ENCODE measurements at places on chromosomes 1 and 21.

- no peak overlapping the region for H3K27ac ChIP-seq
- peaks cover 9% of the 10 kb centered on the region for H3K36me3 ChIP-seq
- DNase-seq: no peak
- no peaks in the 10 kb centered on the region for H3K4me1 ChIP-seq
These were observed 7.5 kb upstream of the PRDX6 start for GRCh38 chr1:173469656-173470055.

- H3K4me3 ChIP-seq: no peak overlapping the region
- no peak overlapping the region for H3K27ac ChIP-seq
- H3K4me1 ChIP-seq: no peaks in the 10 kb centered on the region
These were observed 189.6 kb upstream of the ZRANB2 start for GRCh38 chr1:71270394-71270915.

- DNase-seq: no peak
- no peak overlapping the region for H3K27ac ChIP-seq
- no peaks in the 10 kb centered on the region for H3K4me1 ChIP-seq
- H3K4me3 ChIP-seq: no peak overlapping the region
These were observed 120.3 kb upstream of the C8B start for GRCh38 chr1:57086154-57086553.

DNA sequence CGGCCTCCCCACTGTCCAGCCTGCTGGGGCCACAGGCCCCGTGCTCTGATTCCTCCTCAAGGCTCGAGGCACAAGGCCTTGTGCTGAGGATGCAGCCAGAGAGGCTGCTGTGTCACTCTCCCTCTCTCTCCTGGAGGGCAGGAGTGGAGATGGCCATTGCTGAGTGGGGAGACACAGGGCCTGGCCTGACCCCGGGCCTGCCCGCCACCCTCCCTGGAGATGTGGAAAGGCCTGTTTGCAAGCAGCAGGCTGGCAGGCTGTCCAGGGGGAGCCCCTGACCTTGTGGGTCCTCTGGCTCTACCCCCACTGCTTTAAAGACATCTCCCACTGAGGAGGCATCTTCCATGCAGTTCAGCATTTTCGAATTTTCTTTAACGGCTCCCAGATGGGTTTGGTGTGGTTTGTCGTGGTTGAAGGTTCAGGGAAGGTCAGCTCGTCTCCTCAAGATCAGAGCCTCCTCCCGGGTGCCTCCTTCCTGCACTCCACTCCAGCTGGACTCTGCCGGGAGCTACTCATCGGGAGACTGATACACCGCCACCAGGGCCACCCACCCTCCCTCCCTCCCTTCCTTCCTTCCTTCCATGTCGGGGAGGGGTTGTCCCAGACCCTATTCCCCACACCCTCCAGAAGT is 69.1 kb downstream of the SPSB1 start:
- H3K4me1 ChIP-seq: no peaks in the 10 kb centered on the region
- H3K4me3 ChIP-seq: no peak overlapping the region
- peaks cover 4% of the 10 kb centered on the region for H3K36me3 ChIP-seq
- H3K27ac ChIP-seq: no peak overlapping the region
- no peak for DNase-seq

DNA sequence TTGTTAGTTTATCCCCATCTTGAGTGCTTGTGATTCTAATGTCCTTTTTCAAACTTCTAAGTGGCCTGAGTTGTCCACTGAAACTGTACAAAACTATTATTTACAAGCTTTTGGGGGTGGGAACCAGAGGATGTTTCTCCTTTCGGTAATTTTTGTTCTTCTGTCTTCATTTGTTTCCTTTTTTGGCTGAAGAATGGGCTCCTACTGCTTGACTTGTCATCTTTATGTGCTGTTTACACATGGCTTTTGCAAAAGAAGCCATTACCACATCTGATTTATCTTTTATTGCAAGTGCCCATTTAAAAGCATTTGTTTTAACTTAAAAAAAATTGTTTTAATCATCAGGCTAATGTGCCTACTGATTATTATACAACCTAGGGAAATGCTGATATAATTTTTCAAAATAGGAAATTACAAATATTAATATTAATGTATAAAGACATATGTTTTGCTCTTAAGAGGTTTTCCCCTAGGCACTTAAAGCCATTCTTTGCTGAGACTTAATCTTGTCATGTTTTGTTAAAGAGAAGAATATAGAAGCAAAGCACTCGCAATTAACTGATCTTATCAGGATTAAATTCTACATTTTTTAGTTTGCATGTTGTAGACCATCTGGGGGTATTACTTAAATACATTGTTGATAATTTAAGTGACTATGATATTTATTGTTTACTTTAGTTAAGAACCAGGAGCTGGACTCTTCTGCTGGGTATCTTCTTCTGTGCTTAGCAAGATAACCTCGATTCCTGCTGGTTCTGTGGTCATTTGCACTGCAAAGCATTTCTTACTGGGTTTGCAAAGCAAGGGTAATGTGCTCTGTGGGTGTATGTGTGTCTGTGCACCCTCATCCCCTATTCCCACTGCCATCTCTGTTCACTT is 40.1 kb downstream of the TMEM200B start:
- H3K27me3 ChIP-seq: no peaks in the 10 kb centered on the region
- no peaks in the 10 kb centered on the region for H3K4me1 ChIP-seq
- H3K36me3 ChIP-seq: peaks cover 18% of the 10 kb centered on the region
- H3K4me3 ChIP-seq: no peak overlapping the region
- DNase-seq: no peak

- H3K4me1 ChIP-seq: no peaks in the 10 kb centered on the region
- H3K4me3 ChIP-seq: no peak overlapping the region
- H3K27ac ChIP-seq: no peak overlapping the region
- DNase-seq: no peak
These were observed 112.2 kb downstream of the DISP1 start for GRCh38 chr1:222927031-222927430.

DNA sequence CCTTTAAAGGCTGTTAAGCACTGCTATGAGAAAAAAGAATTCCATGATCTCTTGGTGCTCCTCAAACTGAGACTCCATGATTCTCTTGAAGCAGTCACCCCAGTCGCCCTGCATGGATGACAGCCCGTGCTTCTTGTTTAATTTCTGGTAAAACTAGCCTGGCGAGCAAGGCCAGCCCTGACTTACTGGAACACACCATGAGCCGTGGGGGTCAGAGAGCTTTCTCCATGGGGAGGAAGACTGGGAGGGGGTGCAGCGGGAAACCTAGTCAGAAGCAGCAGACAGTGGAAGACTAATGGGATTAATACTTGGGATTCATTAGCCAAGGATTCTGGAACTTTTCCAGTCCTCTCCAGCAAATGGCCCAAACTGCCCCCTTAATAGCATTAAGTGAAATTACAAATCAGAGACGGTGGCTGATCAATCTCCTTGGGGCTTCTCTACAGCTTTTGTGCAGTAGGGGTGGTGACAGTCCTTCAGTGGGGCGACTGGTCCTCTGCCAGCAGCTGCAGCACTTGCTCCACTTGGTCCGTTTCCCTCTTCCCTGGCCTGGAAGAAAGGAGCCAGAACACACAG is 57.2 kb upstream of the LRRN2 start:
- no peaks in the 10 kb centered on the region for H3K27me3 ChIP-seq
- no peak for DNase-seq
- no peaks in the 10 kb centered on the region for H3K36me3 ChIP-seq
- no peak overlapping the region for H3K4me3 ChIP-seq
- H3K4me1 ChIP-seq: no peaks in the 10 kb centered on the region

DNA sequence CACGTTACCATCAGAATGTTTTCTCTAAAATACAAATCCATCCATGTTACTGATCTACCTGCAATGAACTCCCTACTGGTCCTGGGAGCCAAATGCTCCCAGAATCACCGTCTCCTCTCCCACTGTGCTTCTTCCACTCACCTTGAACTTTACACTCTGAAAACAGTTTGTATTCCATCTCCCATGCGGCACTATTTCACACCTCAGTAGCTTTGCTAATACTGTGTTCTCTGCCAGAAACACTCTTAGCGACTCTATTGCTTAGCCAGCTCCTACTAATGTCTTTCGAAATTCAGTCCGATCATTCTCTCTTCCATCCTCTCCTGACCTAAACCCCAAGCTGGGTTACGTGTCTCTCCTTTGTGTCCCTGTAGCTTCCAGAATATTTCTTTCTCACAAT is 284.4 kb upstream of the DUSP10 start:
- H3K4me1 ChIP-seq: no peaks in the 10 kb centered on the region
- H3K4me3 ChIP-seq: no peak overlapping the region
- H3K27me3 ChIP-seq: no peaks in the 10 kb centered on the region
- H3K36me3 ChIP-seq: no peaks in the 10 kb centered on the region
- H3K27ac ChIP-seq: no peak overlapping the region
- DNase-seq: no peak

- no peaks in the 10 kb centered on the region for H3K36me3 ChIP-seq
- no peaks in the 10 kb centered on the region for H3K27me3 ChIP-seq
- DNase-seq: no peak
- no peak overlapping the region for H3K4me3 ChIP-seq
- H3K27ac ChIP-seq: no peak overlapping the region
- H3K4me1 ChIP-seq: no peaks in the 10 kb centered on the region
These were observed 103.8 kb downstream of the BRINP3 start for GRCh38 chr1:190373705-190374336.

- H3K27me3 ChIP-seq: no peaks in the 10 kb centered on the region
- H3K4me1 ChIP-seq: no peaks in the 10 kb centered on the region
- H3K27ac ChIP-seq: no peak overlapping the region
- DNase-seq: no peak
- H3K36me3 ChIP-seq: no peaks in the 10 kb centered on the region
- H3K4me3 ChIP-seq: no peak overlapping the region
These were observed 151.7 kb downstream of the SEC16B start for GRCh38 chr1:177817937-177818875.

GRCh38 chr1:189607477-189608096 is 870.1 kb downstream of the BRINP3 start:
- no peak overlapping the region for H3K27ac ChIP-seq
- H3K36me3 ChIP-seq: no peaks in the 10 kb centered on the region
- no peak for DNase-seq

GRCh38 chr1:28756846-28757245 is 20.1 kb downstream of the YTHDF2 start:
- peaks cover 23% of the 10 kb centered on the region for H3K4me1 ChIP-seq
- no peak for DNase-seq
- H3K4me3 ChIP-seq: no peak overlapping the region
- H3K36me3 ChIP-seq: peaks cover 29% of the 10 kb centered on the region
- no peaks in the 10 kb centered on the region for H3K27me3 ChIP-seq

GRCh38 chr21:36321325-36322082 is 1.5 kb downstream of the MORC3 start:
- H3K4me1 ChIP-seq: peaks cover 15% of the 10 kb centered on the region
- peak overlapping the region; percentile 93 for H3K27ac ChIP-seq
- H3K4me3 ChIP-seq: peak overlapping the region; percentile 91
- H3K27me3 ChIP-seq: no peaks in the 10 kb centered on the region
- no peak for DNase-seq

GRCh38 chr21:22363504-22363903 is 1365.3 kb downstream of the NCAM2 start:
- no peaks in the 10 kb centered on the region for H3K4me1 ChIP-seq
- H3K27me3 ChIP-seq: no peaks in the 10 kb centered on the region
- DNase-seq: no peak
- no peaks in the 10 kb centered on the region for H3K36me3 ChIP-seq

DNA sequence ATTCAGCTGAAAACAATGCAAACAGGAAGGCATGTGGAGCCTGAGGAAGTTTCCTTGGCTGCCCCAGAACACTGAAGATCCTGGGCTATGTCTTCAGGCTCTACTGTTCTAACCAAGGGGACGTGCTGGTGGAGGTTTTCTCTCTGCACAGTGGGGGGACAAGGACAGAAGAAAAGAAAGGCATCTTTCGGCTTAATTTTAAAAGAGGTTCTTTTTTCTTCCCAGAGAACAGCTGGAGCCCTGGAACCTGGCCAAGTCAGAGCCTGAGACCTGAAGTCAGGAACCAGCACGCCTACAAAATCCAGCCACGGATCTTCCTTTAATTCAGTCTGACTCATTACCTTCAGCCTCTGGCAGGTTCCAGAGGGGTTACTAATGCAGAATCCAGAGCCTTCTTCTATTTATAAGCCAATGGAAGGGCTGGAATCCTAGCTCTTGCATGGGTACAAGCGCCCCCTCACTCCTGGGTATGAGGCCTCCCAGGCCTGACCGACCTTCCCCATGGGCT is 19.8 kb downstream of the CTNNBIP1 start:
- no peaks in the 10 kb centered on the region for H3K4me1 ChIP-seq
- no peak for DNase-seq
- H3K4me3 ChIP-seq: no peak overlapping the region
- no peaks in the 10 kb centered on the region for H3K27me3 ChIP-seq
- H3K36me3 ChIP-seq: no peaks in the 10 kb centered on the region
- no peak overlapping the region for H3K27ac ChIP-seq

DNA sequence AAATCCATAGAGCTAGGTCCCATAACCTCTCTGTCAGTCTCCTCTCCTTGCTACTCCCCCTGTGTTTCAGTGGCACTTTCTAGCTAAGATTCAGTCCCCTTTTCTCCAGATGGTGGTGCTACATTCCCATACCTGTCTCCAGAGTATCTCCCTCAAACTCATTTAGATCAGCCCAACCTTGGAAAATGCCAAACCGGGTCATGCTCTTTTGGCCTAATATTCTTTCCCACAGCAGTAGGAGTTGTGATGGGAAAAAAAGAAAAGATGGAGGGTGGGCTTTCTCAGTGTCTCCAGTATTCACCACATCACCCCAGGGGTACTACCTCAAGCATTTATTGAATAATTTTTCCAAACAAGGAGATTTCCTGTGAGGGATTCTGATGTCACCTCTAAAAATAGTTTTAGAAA is 3.2 kb upstream of the RXFP4 start:
- DNase-seq: no peak
- no peaks in the 10 kb centered on the region for H3K27me3 ChIP-seq
- H3K27ac ChIP-seq: no peak overlapping the region
- H3K36me3 ChIP-seq: no peaks in the 10 kb centered on the region
- H3K4me3 ChIP-seq: no peak overlapping the region
- peaks cover 29% of the 10 kb centered on the region for H3K4me1 ChIP-seq

DNA sequence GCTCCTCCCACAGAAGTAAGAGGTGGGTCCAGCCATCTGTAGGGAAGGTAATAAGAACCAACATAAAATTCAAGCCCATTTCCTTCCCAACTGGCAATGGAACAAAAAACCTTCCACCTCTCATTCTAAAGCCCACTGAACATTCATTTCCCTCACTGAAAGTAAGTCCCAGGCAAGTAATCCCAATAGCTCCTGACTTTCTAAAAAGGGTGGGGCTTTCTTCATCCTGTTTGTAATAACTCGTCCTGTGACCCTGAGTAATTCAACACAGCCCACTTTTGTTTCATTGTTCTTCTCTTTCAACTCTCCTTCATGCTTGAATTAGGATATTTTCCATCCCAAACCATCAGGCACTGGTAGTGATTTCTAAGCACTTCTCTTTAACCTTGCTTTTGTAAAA is 74.9 kb downstream of the DAB1 start:
- no peak for DNase-seq
- no peaks in the 10 kb centered on the region for H3K27me3 ChIP-seq
- no peaks in the 10 kb centered on the region for H3K36me3 ChIP-seq
- no peak overlapping the region for H3K4me3 ChIP-seq
- no peak overlapping the region for H3K27ac ChIP-seq
- no peaks in the 10 kb centered on the region for H3K4me1 ChIP-seq

- no peaks in the 10 kb centered on the region for H3K4me1 ChIP-seq
- no peak for DNase-seq
- no peak overlapping the region for H3K27ac ChIP-seq
- no peak overlapping the region for H3K4me3 ChIP-seq
- no peaks in the 10 kb centered on the region for H3K27me3 ChIP-seq
- H3K36me3 ChIP-seq: no peaks in the 10 kb centered on the region
These were observed 90.6 kb downstream of the C1orf94 start for GRCh38 chr1:34267326-34267725.

Data from effector memory CD4-positive, alpha-beta T cell (primary cell).